ENCODE measurements at places on chromosomes 16 and 17.

DNA sequence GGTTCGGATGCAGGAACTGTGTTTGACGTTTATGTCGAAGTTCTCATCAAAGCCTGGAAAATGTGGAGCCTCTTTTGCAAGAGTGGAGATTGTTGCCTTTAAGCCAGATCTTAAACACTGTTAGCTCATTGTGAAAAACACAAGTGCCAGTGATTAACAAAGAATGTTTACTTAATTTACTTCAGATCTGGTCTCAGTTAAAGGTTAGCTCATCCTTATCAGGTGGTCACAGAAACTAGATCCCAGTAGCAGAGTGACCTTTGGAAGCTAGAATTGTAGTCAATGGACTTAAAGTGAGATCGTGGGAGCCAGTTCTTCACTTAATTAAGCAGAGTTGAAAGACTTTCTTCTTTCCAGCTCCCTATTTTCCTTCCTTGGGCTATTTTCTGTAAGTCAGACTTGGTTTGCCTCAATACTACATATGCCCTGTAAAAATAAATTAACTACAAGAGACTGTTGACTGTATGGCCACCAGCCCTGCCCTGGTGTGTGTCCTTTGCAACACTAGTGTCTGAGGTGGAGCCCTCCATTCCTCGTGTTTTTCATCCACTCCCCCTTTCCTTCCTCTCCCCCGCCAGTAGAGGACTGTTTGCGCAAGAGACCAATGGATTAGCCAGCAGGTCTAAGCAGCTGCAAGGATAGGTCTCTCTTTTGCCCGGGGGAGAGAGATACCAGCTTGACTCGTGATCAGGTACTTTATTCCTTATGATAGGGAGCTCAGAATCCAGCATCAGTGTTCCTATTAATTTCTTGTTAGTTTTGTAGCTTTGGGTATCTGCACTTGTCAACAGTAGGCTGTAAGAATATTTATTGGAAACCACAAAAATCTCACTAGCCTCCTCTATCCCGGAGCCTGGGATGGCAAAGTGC is 20.2 kb downstream of the FBXO39 start:
- DNase-seq: no peak

GRCh38 chr17:73323409-73324159 is 11.8 kb upstream of the CDC42EP4 start:
- DNase-seq: no peak

GRCh38 chr17:16352303-16352666 is 984 bp downstream of the CENPV start:
- DNase-seq: no peak

DNA sequence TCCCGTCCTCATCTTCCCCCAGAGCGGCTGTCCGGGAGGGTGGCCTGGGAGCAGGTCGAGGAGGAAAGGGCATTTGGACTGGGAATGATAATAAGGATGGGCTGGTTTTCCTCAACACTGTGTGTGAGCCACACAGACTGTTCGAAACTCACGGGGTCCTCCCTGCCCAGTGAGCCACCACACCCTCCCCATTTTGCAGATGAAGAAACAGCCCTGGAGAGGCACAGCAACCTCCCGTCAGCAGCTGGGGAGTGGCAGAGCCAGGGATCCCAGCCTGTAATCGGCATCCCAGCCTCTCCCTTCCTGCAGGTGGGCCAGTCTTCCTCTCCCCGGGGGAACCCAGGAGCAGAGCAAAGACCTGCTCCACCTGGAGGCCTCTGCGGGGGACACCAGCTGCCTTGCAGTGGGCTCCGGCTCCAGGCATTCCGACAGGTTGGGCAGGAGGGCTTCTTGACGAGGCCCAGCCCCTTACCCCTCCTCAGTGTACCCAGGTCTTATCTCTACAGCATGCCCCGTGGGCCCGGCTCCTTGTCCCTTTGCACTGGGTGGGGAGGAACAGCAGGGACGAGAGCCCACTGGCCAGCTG is 23.8 kb downstream of the ENGASE start:
- DNase-seq: no peak

DNA sequence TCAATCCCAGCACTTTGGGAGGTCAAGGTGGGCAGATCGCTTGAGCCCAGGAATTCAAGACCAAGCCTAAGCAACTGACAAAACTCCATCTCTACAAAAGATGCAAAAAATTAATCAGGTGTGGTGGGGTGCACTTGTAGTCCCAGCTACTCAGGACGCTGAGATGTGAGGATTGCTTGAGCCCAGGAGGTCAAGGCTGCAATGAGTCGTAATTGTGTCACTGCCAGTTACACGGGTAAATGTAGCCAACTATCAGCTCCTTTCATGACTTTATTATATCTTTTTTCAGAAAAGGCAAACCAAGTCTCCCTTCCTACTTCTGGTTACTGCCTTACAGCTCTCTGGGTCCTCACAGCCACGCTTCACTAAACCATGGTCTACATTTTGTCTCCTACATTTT is 4.0 kb downstream of the SDF2 start:
- DNase-seq: no peak
